ENCODE measurements at places on chromosomes 13 and 19. TPM values are rescaled to one million over a fixed set of nuclear protein-coding genes. Genes with fewer than 3 reads are reported as not detected.

NEK5 gene
- total RNA-seq, result not detected

TMEM59L gene
- not detected for total RNA-seq

FAM216B gene
- not detected for total RNA-seq

APC2 gene
- not detected for total RNA-seq

GAS6 gene
- 1.3 TPM for total RNA-seq

CEACAM20 gene
- not detected for total RNA-seq

TUBB4A gene
- total RNA-seq, result 2.5 TPM

SMAD9 gene
- not detected for total RNA-seq

HSPB6 gene
- total RNA-seq, result 0.48 TPM

ELANE gene
- total RNA-seq, result not detected

RB1 gene
- 40.2 TPM for total RNA-seq

SMIM44 gene
- not detected for total RNA-seq

DMKN gene
- not detected for total RNA-seq

ALG11 gene
- total RNA-seq, result 24.0 TPM

CLDN10 gene
- total RNA-seq, result not detected

CYTH2 gene
- 53.2 TPM for total RNA-seq

CD209 gene
- total RNA-seq, result not detected

KIR2DL4 gene
- not detected for total RNA-seq

RDH8 gene
- total RNA-seq, result not detected

GARIN5A gene
- not detected for total RNA-seq

C5AR2 gene
- total RNA-seq, result 4.7 TPM

LILRA5 gene
- not detected for total RNA-seq

F7 gene
- not detected for total RNA-seq

PGLYRP2 gene
- 0.08 TPM for total RNA-seq
